ENCODE measurements at places on chromosomes 4 and X.

DNA sequence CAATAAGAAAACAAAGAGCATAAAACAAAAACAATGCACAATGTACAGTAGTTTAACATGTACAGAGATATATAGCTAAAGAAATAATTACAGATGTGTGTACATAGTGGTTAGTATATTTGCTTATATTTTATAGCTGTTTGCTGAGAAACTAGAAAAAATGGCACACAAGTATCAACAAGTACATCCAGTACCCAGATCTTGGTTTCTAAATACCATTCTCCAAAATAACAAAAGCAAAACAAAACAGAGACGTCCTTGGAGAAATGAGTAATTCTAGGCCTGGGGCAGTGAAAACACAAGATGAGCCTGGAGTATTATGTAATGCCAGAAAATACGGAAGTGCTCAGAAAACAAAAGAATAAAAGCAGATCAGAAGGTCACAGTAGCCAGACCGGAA is 189.6 kb downstream of the TMEM47 start:
- DNase-seq: no peak

DNA sequence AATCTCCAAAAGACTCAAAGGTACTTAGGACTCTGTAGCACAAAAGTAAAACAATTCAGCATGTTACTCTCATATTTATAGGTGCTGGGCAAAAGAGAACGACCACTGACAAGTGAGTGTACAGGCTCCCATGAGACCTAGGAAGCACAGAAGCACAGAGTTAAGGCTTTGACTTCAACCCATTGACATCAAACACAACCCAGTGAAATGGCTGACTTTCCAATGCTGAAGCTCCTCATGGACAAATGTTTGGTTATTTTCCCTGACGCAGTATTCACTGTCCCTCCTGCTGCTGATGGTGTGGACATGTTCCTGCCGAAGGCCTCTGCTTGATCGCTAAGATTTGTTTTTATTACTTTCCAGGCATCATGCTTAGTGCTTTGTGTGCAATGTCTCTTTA is 148.7 kb downstream of the TSPAN5 start:
- DNase-seq: no peak

DNA sequence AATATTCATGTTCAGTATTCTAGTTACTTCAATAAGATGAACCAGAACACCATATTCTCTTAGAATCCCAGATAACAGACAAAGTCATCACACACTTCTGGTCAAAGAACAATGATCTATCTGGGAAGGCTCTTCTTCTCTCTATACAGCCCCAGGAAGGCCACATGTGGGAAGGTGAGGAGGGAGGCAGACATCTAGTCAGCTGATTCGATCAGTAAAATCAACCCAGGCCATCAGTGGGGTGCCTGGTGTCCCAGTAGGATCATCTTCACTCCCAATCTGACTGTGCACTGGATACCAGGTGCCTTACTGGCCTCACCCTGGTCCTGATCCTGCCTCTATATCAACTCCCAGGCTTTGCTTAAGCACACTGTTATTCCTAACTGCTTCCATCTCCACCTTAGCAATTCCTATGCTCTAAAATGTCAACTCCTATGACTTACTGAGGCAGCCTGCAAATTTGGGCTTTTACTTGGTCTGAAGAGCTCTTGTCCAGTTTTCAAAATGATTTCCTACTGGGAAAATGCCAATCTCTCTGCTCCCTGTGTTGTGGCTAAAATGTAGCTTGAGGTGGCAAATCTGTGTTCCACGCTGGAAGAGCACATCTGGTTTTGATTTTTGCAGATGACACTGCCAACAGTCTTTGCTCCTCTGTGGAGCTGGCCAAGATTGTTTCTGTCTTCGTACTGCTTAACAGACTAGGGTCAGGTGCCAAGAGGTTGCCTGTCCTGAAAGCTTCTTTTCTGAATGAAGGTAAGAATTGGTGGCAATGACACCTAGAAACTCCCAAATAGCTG is 128.7 kb downstream of the MGST2 start:
- DNase-seq: no peak

GRCh38 chrX:43002526-43003203 is 224.7 kb upstream of the PPP1R2C start:
- DNase-seq: peak; percentile 30

DNA sequence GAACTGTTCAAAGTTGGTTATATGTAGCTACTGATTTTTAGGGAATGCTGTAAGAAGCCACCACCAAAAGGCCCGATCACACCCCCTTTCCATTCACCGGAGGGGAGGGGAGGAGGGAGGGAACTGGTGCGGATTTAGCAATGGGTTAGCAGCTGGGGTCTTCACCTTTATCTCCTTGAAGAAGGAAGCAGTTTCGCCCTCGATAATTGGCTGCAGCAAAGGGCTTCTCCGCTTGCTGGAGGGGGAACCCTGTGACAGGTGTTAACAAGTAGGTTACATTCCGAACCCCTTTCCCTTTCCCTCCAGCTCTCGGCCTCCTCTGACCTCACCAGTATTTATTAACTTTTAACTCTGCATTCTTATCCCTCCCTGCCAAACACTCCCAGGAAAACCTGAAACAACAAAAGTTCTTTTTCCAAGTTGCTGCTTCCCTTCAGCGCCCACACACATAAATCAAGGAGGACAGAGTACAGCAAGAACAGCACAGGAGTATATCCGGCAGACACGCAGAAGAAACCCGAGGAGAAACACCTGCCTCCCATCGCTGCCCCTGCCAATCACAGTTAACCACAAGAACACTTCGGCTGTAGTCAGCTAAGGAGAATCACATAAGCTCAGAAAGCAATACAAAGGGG is 39.8 kb upstream of the NAP1L5 start:
- peak; percentile 52 for DNase-seq

- DNase-seq: no peak
These were observed 50.8 kb upstream of the ELF2 start for GRCh38 chr4:139227729-139228404.

- DNase-seq: no peak
These were observed 415.2 kb downstream of the TRIML1 start for GRCh38 chr4:188554413-188554812.

DNA sequence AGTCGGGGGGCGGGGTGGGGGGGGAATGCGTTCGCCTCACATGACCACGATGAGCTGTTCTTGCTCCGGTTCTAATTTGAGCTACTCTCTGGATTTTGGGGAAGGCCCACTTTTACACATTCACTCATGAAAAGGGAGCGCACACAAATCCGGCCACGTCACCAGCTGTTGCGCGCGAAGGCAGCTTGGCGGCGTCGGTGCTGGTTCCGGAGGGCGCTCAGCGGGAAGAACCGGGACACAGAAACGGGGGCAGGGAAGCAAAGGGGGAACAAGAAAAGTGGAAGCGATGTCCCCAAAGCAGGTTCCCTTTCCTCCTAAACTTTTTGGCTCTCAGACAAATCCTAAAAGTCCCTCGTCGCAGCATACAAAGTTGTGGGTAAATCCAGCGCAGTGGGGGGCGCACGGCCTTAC is 605 bp downstream of the ANXA5 start:
- peak; percentile 40 for DNase-seq

DNA sequence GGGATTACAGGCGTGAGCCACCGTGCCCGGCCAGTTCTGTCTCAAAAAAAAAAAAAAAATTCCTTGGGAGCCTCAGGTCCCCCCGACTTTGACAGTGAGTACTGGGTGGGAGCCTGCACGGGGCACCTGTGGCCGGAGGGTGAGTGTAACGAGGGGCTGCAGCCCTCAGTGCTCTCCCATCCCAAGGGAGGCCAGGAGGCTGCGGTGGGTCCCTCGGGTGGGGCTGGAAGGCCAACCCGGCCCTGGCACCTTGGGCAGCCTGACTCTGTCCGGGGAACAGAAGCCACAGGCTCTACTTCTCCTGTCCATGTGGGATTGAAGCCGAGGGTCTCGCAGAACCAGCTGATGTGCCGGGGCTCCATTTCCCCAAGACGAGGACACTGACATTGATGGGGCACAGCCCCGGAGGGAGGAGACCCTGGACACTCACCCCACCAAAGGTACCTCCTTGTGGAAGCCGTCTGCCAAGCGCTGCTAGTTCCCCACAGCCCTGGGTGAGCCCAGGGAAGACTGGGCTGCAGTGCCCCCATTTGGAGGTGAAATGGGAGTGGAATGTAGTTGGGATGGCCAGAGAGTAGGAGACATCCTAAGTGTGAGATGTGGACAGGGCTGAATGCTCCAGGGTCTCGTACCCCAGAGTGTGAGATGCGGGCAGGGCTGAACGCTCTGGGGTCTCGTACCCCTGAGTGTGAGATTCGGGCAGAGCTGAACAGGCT is 2.3 kb upstream of the SLC26A1 start:
- no peak for DNase-seq

Data from naive B cell (primary cell).